Right renal pelvis (tissue), 4 donors: ENCODE measurements at places on chromosomes 11 and 22.

DNA sequence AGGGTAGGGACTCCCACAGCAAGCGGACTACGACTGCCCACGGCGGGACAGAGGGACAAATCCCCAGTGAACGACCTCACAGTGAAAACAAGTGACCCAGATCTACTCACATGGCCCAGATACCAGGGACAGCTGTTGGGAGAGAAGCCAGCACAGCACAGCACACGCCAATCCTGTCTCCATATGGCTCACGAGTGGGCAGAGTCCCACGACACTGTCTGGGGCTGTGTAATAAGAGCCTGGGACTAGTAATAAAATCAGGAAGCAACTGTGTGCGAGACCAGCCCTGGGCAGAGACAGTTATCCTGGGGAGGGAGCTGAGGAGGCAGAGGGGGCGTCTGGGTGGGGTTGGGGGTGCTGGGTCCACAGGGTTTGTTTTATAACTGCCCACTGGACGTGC is 385.0 kb downstream of the CTTN start:
- DNase-seq: no peak

DNA sequence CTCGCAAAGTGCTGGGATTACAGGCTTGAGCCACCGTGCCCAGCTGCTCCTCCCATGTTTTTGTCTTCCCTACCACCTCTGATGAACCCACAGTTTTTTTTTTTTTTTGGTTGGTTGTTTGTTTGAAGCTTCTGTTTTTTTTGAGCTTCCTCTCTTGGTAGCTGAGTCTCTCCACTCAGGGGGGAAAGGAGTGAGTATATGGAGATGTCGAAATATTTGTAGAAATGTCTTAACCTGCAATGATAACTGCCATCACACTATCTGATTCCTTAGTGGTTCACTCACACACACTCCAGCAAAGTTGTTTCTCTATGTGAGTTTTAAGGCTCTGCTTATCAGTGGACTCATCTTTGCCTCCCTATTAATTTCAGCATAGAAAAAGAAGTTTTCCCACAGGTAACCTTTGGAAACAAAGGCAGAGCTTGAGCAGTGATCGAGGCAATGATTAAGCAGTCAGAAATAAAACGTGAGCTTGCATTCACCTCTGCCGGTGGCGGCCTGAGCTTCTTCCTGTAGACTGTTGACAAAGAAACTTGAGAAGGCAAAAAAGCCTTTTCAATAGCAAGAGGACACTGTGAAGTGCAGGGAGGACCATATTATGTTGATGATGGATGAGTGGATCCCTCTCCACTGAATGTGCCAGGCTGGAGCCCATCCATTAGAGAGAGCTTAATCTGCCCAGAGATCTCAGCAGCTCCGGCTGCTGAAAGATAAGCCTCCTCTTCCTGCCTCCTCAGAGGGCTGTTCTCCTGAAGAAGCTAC is 29.0 kb upstream of the RASSF10 start:
- DNase-seq: no peak

DNA sequence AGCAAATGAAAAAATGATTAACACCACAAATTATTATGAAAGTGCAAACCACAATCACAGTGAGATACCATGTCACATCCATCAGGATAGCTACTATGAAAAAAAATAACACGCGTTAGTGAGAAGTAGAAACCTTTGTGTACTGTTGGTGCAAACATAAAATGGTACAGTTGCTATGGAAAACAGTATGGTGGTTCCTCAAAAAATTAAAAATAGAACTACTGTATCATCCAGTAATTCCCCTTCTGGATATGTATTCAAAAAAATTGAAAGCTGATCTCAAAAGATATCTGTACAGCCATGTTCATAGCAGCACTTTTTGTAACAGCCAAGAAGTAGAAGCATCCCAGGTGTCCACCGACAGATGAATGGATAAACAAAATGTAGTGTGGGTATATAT is 43.4 kb downstream of the CCDC81 start:
- no peak for DNase-seq

DNA sequence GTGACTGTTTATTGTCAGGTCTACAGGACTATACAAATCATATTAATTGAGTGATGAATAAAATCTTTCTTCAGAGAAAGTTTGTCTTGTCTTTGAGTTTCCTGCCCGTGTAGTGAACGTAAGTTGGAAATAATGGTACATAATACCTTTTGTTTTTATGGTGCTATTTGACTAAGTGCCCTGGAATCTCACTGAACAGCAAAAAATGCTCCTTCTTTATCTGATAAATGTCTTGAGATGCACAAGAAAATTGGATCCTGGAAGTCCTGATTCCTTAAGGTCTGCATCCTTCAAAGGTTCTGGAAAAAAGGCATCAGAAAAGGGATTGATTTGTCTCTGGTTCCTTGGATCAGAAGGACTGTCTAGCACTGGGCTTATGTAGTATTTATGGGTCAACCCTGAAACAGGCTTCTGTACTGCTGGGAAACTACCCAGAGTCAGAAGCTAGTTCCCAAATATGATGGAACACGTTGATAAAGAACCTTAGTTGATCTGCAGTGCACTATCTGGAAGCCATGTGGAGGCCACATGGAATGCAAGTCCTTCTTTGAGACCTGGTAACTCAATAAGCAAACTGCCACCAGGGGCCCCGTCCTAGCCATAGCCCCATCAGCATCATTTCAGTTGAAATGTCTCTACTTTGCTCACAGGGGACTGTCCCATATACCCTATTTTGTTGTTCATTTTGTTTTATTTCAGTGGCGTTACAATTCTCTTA is 100.6 kb upstream of the CD44 start:
- no peak for DNase-seq

- no peak for DNase-seq
Measured at GRCh38 chr11:85875505-85875904, 20.3 kb downstream of the CCDC83 start.

- no peak for DNase-seq
Measured at GRCh38 chr11:114155116-114155515, 95.6 kb downstream of the ZBTB16 start.
